Endodermal cell (in vitro differentiated cells): ENCODE measurements at places on chromosomes 5 and 9. TPM values are rescaled to one million over a fixed set of nuclear protein-coding genes. Genes with fewer than 3 reads are reported as not detected.

DNA sequence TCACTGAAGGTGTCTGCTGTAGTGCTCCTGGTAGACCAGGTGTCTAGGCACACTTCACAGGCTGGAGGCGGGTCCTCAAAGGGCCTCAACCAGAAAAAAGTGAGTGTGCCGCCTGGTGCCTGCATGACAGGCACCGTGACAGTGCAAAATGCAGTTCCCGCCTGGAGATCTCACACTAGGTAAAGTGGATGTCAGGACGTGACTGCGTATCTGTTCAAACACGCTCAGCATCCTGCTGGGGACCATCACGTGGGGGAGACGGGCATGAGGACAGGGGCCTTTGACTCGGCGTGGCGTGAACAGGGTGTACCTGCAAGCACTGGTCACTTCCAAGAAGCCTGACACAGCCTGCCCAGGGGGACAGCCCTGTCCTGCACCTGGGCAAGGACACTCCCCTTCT is 32.3 kb upstream of the NTNG2 start:
- no peaks in the 10 kb centered on the region for H3K27me3 ChIP-seq
- no peaks in the 10 kb centered on the region for H3K4me1 ChIP-seq
- H3K27ac ChIP-seq, result no peak overlapping the region
- DNase-seq, result no peak
- H3K36me3 ChIP-seq, result no peaks in the 10 kb centered on the region

GRCh38 chr5:177146891-177147638 is 13.5 kb downstream of the NSD1 start:
- H3K36me3 ChIP-seq, result peaks cover 89% of the 10 kb centered on the region
- H3K27me3 ChIP-seq, result no peaks in the 10 kb centered on the region
- H3K4me3 ChIP-seq, result no peak overlapping the region
- no peak overlapping the region for H3K27ac ChIP-seq
- DNase-seq, result no peak
- no peaks in the 10 kb centered on the region for H3K4me1 ChIP-seq

GRCh38 chr9:72443855-72444254 is 77.6 kb upstream of the TMC1 start:
- no peaks in the 10 kb centered on the region for H3K27me3 ChIP-seq
- no peaks in the 10 kb centered on the region for H3K36me3 ChIP-seq
- H3K4me3 ChIP-seq, result no peak overlapping the region
- H3K4me1 ChIP-seq, result peaks cover 7% of the 10 kb centered on the region

DNA sequence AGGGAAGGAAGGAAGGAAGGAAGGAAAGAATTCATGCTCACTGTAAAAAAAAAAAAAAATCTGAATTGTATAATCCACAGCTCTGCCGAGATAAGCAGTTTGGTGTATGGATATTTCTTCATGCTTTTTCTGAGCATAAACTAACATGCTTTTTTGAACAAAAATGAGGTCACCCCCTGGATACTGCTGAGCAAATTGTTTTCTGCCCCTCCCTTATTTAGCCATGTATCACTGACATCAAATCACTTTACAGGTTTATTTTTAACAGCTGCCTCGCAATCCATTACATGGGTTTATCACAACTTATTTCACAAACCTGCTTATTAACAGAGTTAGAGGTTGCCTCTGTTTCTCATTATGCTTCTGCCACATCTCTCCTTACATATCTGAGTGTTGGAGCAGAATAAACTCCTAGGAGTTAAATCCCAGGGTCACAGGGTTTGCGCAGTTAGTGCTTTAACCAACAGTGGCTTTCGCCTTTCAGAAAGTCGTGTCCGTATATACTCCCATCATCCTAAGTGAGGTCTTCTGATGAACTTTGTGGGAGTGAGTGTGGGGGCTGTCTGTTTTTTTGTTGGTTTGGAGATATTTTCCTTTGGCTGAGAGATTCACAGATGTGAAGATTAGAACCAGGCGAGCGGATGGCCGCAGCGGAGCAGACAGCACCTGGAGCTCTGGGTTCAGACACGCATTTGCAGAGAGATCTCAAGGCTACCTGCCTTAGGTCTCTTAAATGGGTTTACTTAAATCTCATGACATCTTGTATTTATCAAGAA is 57.7 kb downstream of the AK8 start:
- H3K27ac ChIP-seq, result no peak overlapping the region
- no peaks in the 10 kb centered on the region for H3K27me3 ChIP-seq
- DNase-seq, result no peak
- H3K36me3 ChIP-seq, result no peaks in the 10 kb centered on the region
- no peak overlapping the region for H3K4me3 ChIP-seq

DNA sequence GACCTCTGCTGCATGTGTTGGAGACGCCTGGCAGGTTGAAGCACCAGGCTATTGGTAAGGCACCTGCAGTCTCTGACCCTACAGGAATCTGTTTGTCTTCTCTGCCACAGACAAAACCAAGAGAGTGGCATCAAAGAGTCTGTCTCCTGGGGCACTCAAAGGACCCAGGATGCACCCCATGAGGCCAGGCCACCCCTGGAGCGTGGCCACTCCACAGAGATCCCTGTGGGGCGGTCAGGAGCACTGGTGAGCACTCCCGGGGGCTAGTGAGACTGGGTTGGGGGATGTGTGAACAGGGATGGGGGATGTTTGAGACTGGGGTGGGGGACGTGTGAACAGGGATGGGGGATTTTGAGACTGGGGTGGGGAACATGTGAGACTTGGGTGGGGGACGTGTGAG is 240.3 kb downstream of the CACNA1B start:
- no peaks in the 10 kb centered on the region for H3K27me3 ChIP-seq
- DNase-seq, result peak; percentile 17

GRCh38 chr9:134222018-134222573 is 57.7 kb upstream of the RNU6ATAC start:
- no peaks in the 10 kb centered on the region for H3K27me3 ChIP-seq
- H3K4me1 ChIP-seq, result no peaks in the 10 kb centered on the region
- DNase-seq, result no peak
- H3K27ac ChIP-seq, result no peak overlapping the region

DNA sequence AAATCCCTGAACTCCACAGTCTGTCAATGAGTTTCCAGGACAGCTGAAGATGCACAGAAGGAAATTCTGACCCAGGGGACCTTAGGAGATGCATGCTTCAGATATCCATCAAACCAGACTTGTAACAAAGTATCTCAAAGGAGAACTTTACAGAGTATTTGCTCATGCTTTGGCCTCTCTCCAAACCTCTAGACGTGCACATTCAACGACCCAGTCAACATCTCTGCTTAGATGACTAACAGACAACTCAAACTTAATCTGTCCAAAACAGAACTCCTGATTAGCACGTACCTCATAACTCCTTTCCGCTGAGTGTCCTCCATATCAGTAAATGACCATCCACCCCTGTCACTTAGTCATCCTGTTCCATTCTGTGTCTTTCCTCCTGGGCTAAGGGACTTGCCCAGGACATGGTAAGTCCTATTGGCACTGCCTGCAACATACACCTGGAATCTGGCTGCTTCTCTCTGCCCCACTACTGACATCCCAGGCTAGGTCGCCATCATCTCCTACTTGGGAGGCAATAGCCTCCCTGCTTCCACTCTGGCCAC is 107.4 kb downstream of the LMNB1 start:
- H3K4me1 ChIP-seq, result peaks cover 10% of the 10 kb centered on the region
- H3K4me3 ChIP-seq, result peak overlapping the region; percentile 16
- no peaks in the 10 kb centered on the region for H3K36me3 ChIP-seq
- DNase-seq, result no peak

DNA sequence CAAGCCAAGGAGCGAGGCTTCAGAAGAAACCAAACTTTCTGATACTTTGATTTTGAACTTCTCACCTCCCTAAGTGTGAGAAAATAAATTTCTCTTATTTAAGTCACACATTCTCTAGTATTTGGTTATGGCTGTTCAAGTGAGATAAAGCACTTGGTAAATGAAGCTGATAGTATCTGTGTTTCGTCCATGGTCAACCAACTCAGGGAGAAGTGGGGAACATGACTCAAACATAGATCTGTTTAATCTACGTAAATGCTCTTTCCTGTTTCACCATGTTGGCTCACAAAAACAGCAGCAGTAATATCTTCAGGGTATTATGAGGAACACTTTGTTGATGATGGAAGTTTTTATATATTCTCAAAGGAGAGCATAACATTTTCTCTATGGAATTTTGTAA is 2167.2 kb upstream of the C9orf72 start:
- no peak overlapping the region for H3K27ac ChIP-seq
- no peak overlapping the region for H3K4me3 ChIP-seq
- no peaks in the 10 kb centered on the region for H3K36me3 ChIP-seq

DNA sequence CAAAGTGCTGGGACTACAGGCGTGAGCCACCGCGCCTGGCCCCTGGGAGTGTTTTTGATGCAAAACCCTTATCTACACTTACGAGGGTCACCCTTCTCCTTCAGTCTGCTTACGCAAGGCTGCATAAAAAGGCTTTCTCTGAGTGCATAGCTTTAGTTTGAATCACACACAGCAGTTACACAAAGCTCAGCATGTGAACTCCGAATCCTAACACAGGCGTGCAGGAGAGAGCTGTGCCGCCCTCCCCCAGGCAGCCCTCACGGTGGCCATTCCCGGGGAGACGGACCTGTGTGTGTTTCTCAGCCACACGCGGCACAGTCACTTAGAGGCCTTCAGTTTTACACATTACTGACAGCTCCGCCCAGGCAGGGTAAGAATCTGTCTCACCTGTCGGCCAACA is 26.7 kb downstream of the EXD3 start:
- no peaks in the 10 kb centered on the region for H3K27me3 ChIP-seq
- no peaks in the 10 kb centered on the region for H3K36me3 ChIP-seq
- H3K4me3 ChIP-seq, result no peak overlapping the region
- H3K27ac ChIP-seq, result no peak overlapping the region
- no peaks in the 10 kb centered on the region for H3K4me1 ChIP-seq

DNA sequence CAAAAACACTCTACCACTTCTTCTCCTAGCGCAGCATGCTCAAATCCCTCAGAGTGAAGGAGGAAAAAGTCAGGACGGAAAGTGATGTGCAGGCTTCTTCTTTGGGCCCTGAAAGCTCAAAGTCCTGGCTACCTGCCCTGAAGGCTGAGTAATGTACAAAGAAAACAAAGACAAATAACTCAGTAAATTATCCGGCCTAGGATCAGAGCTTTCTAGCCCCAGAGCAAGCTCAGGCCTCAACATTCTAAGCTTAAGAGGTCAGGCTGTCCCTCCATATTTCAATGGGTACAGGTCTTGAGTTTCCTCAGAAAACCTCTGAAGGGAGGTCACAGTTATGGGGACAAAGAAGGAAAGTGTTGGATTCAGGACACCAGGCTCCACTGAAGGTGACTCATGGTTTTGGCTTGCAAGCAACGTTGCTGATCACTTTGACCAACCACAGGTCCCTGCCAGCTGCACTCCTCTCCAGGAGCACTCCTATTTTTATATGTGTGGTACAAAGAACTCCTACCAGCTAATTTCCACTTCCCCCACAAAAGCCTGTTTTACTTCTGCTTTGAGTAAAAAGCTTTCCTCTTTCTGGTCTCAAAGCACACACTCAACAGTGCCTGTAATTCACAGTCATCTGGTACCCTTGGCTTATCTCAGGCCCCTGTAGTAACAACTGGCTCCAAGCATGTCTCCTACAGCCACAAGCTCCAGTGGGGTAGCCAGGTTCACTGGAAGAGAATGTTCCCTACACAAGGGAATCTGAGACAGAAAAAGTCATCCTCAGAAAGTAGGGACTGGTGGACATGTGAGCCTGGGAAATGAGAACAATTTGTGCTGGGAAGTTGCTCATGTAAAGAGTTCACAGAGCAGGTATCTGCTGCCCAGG is 115.7 kb downstream of the UGCG start:
- H3K27ac ChIP-seq, result no peak overlapping the region
- H3K4me3 ChIP-seq, result no peak overlapping the region
- no peaks in the 10 kb centered on the region for H3K36me3 ChIP-seq
- no peaks in the 10 kb centered on the region for H3K4me1 ChIP-seq

Gene LECT2
- total RNA-seq, result not detected in 2 replicates

Gene SCGB3A1
- total RNA-seq, result 1.7 TPM in 1 of 3 replicates, not detected in the others

Gene LSM11
- total RNA-seq, result 3.4 and 3.7 TPM in 2 replicates

Gene GABRA6
- not detected in 3 replicates for total RNA-seq
